Hepatocyte (in vitro differentiated cells): ENCODE measurements at places on chromosomes 4 and X.

GRCh38 chrX:133171962-133172708 lies 46.0 kb downstream of the TFDP3 start:
- no peak overlapping the region for H3K4me3 ChIP-seq
- peak overlapping the region; percentile 45 for H3K27ac ChIP-seq
- DNase-seq = peak; percentile 40

- H3K27ac ChIP-seq = no peak overlapping the region
- peaks cover 25% of the 10 kb centered on the region for H3K4me1 ChIP-seq
- H3K27me3 ChIP-seq = peaks cover 86% of the 10 kb centered on the region
- H3K36me3 ChIP-seq = no peaks in the 10 kb centered on the region
Measured at GRCh38 chr4:154744341-154744926, 634 bp downstream of the LRAT start.

GRCh38 chr4:47551682-47552081 lies 66.6 kb downstream of the ATP10D start:
- H3K27me3 ChIP-seq = no peaks in the 10 kb centered on the region
- H3K4me1 ChIP-seq = no peaks in the 10 kb centered on the region
- H3K27ac ChIP-seq = no peak overlapping the region

GRCh38 chr4:165667969-165668368 lies 205.1 kb upstream of the TLL1 start:
- no peak overlapping the region for H3K4me3 ChIP-seq
- H3K36me3 ChIP-seq = no peaks in the 10 kb centered on the region
- no peak for DNase-seq

DNA sequence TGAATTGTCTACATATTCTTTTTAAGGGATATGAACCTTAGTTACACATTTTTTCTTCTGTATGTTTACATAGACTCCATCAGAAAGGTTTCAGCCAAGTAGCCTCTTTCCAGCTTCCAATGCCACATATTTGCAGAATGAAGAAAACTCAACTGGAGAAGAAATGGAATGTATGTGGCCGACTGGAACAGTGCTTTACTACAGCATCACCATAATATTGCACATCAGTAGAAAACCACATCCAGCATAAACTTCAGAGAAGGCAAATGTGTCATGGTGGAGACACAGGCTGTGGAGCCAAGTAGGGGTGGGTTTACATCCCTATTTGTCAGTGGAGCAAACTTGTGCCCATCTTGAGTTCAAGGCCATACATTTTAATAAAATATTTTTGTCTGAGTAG lies 204.8 kb upstream of the LDB2 start:
- no peaks in the 10 kb centered on the region for H3K27me3 ChIP-seq
- H3K36me3 ChIP-seq = no peaks in the 10 kb centered on the region
- no peak overlapping the region for H3K4me3 ChIP-seq
- no peaks in the 10 kb centered on the region for H3K4me1 ChIP-seq
